ENCODE measurements at places on chromosomes 16 and 17.

DNA sequence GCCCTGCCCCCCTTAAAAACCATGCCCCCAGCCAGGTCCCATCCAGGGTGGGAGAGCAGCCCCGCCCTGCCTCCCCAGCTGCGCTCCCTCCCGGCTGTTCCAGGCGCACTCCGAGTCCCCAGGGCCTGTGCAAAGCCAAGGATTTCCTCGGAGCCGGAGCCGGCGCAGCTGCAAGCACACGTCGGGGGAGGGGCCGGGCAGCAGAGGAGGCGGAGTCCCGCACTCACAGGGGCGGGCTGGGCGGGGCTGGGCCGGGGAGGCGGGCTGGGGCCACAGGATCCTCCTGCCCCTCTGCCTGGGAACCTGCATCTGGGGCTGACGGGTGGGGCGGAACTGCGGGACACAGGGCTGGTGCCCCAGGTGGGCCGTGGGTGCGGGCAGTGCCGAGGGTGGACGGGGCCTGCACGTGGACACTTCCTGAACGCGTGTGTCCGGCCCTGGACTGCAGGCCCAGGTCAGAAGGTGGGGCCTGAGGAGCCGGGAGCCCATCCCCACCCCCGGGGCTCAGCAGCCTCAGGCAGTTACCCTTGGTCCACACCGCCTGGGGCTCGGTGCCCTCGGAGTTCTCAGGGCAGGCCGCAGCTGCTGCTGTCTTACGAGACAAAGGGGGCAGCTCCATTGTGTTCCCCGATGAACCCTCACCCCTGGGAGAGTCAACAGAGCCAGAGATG lies 24.0 kb upstream of the SSTR5 start:
- DNase-seq = no peak

DNA sequence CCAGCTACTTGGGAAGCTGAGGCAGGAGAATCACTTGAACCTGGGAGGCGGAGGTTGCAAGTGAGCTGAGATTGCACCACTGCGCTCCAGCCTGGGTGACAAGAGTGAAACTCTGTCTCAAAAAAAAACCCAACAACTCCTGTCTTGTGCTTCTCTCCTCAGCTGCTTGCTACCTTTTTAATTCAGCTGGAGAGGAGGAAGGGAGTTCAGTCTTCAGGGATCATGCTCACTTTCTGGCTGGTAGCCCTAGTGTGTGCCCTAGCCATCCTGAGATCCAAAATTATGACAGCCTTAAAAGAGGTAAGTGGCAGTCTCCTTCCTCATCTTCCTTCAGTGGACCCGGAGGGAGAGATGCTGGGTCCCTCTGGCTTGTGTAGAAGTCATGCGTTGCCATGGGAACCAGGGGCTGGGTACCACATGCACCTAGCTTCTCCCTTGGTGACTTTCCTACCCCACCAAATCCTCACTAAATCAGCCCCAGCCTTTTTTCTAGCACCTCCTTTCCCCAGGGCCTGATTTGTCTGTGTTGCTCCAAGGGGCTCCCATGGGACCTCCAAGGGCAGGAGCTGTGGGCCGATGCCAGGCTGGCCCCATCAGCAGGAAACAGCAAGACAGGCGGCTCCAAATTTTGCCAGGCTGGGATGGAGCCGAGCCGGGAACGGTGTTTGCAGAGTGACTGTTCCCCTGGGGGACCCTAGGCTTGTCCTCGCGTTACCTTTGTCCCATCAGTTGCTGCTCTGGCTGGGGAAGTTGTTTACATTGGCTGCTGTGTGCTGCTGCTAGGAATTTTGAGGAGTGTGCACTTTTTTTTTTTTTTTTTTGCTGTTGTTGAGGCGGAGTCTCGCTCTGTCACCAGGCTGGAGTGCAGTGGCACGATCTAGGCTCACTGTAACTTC lies 65.2 kb downstream of the ABCC1 start:
- DNase-seq = no peak

- no peak for DNase-seq
These were observed 10.1 kb downstream of the KSR1 start for GRCh38 chr17:27466376-27466742.

DNA sequence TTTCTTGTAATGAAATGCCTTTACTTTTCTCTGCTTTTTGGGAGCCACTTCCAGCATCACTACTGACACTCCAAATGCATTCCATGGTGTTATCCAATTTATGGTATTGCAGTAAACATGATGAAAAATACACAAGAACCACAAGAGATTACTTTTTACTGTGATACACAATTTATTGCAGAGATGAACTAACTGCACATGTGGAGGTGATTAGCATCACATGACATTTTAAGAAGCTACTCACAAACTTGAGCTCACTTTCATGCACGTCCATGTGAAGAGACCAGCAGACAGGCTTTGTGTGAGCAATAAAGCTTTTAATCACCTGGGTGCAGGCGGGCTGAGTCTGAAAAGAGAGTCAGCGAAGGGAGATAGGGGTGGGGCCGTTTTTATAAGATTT lies 780.5 kb upstream of the GOT2 start:
- DNase-seq = no peak

- no peak for DNase-seq
These were observed 14.8 kb downstream of the ERN1 start for GRCh38 chr17:64115043-64115698.

- no peak for DNase-seq
These were observed 385.2 kb downstream of the CDH13 start for GRCh38 chr16:83011939-83012338.

GRCh38 chr17:80927791-80928216 lies 63.8 kb upstream of the CHMP6 start:
- DNase-seq = no peak

- DNase-seq = no peak
These were observed 24.7 kb downstream of the NGFR start for GRCh38 chr17:49519781-49520180.

DNA sequence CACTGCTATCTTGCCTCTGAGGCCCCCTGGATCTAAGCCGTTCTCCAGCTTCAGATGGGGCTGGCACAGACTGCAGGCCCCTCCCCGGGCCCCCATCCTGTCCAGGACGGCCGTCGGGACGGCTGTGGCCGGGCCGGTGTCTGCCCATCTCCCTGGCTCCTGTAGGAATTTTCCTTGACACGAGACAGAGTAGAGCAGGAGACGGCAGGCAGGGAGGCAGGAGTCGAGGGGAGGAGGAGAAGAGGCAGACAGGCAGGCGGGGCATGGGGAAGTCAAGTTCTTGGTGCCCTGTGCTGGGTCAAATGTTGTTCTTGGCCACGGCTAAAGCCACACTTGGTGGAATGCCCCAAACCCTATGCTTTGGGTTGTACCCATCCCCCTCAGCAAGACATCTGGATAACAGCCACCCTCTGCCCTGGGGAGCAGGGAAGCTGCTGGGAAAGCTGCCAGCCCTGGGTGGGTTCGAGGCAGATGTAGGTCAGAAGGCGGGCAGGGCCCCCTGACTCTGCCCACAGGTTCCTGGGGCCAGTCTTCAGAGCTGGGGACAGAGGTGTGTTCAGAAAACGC lies 4.0 kb downstream of the C1QTNF1 start:
- DNase-seq = no peak

DNA sequence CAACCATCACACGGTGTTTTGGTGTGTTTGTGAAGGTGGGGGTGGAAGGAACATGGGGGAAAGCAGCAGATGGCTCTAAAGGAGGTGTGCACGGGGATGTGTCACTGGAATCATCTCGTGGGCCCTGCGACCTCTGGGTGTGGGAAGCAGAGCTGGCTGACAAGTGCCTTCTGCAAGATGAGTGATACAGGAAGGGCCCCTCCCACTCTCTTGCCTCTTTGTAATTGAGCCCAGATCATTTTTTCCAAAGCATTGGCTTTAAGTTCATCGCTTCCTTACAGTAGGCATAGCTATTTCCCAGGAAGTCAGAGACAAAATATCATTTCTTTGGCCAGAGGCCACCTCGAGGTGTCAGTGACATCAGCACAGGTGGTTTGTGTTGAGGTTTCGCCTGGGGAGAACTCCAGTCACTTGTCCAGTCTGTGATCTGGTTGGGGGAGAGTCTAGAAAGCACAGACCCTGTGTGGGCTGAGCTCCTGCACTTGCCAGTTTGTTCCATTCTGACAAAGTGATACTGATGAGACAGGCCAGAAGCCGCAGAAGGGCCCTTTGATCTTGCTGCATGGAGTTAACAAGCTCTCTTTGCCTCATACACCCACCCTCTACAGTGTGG lies 20.6 kb upstream of the SNTB2 start:
- peak; percentile 58 for DNase-seq

DNA sequence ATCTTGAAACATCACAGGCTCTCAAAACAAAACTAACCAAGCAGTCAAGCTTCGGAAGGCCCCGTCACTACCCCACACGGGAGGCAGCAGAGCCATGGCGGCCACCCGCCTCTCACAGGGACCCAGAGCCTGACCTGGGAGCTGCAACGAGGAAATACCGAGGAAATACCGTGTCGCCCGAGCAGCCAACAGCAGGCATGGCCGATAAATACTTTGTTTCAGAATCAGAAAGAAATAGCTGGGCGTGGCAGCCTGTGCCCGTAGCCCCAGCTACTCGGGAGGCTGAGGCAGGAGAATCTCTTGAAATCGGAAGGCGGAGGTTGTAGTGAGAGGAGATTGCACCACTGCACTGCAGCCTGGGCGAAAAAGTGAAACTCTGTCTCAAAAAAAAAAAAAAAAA lies 6.9 kb downstream of the LMF1 start:
- DNase-seq = no peak

- DNase-seq = peak; percentile 93
These were observed 939 bp downstream of the BCL6B start for GRCh38 chr17:7023576-7024401.

DNA sequence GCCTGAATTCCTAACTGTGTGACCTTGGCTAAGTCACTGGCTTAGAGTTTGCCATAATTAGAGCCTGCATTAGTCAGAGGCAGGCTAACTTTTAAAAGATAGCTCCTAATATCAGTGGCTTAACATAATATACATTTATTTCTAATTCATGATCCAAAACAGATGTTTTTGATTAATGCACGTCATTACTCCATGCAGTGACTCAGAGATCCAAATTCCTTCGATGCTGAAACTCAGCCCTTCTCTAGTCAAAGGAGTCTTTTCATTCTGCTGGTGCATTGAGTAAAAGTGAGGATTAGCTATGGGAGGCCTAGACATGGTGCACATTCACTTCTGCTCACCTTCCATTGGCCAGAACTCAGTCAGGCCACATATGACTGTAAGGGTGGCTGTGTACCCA lies 49.8 kb downstream of the IRX3 start:
- DNase-seq = no peak

DNA sequence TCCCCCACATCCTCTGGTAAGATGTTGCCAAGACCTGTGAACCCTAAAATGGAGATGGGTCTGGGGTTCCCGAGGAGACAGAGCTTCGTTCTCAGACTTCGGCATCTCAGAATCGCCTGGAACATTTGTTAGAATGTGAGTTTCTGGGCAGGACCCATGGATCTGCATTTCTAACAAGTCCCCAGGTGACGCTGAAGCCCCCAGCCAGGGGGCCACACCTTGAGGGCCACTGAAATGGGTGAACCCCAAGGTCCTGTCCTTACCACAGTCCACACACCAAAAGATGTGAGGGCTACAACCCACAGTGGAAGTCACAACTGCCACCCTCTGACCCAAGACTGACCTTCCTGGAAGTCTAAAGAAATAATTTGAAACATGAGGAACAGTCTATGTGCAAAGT lies 14.0 kb downstream of the MPP3 start:
- DNase-seq = no peak

DNA sequence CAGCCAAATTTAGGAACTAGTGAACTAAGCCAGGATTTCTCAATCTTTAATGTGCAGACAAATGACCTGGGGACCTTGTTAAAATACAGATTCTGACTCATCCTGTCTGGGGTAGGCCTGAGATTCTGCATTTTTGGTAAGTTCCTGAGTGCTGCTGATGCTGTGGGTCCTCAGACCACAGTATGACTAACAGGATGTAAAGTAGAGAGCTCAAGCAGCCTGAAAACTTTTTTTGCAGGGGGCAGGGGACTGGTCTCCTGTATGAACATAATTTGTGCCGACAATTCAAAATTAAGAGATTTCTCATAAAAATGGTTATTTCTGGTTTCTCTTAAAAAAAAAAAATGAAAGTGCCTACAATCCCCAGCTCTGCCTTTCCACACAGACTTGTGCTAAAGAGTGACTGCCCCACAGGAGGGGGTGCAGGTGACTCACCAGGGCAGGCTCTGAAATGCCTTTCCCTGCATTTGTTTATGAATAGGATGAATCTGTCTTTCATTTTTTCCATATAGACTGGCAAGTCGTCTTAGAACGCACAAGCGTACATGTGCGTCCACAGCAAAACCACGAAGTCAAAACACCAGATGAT lies 271.5 kb downstream of the PHKB start:
- no peak for DNase-seq

- no peak for DNase-seq
These were observed 368.6 kb downstream of the SHISA9 start for GRCh38 chr16:13269905-13270528.

- DNase-seq = no peak
These were observed 840 bp upstream of the CD300LB start for GRCh38 chr17:74532115-74532514.

- DNase-seq = no peak
These were observed 108.4 kb downstream of the OR1D5 start for GRCh38 chr17:2954898-2955445.

DNA sequence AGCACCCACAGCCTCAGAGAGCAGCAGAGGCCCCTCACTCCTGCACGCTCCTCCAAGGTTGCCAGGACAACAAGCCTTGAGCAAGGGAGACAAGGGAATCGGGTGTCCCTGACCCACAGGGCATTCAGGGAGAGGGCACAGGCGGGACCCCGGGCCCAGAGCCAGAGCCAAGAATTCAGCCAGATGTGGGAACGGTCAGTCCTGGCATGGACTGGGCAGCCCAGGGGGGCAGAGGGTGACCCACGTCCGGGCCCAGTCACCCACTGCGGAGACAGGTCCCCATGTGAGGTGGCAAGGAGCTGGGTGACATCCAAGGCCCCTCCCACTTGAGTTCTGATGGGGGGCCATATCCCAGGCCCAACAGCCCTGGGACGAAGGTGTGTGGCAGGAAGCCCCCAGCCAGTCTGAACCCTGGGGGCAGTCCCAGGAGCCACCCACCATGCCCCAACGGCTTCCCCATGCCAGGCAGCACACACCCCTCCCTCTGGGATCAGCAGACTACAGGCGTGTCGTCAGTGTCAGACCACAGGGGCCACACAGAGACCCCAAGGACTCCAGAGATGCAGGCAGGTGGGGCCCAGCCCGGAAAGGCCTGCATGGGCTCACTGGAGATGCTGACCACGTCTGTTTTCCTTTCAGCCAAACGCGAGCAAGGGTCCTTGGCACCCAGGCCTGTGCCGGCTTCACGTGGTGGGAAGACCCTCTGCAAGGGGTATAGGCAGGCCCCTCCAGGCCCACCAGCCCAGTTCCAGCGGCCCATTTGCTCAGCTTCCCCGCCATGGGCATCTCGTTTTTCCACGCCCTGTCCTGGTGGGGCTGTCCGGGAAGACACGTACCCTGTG lies 23.0 kb downstream of the USP6 start:
- no peak for DNase-seq

DNA sequence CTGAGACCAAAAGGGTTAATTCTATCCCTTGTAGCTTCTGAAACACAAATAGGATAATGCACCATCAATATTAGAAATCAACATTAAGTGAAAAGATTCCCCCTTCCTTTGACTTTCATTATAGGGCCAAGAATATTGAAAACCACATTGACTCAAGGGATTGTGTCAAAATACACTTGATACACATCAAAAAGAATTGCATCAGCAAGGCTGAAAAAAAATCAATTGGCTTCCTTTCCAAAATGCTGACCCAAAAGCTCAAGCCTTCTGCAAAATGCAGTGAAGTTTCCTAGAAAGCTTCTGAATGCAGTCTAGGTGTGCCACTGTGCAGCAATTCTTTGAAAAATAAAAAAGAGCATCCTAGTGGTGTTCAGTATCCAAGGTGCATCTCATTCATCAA lies 674.4 kb downstream of the TOX3 start:
- no peak for DNase-seq

Data from activated T-helper 9 cell treated with anti-CD3 and anti-CD28 coated beads, Interleukin-2, amount 50 U/mL, for 16 hours (primary cell).